Activated T-cell treated with anti-CD3 and anti-CD28 coated beads, Interleukin-2, amount 50 U/mL, for 72 hours (primary cell): ENCODE measurements at places on chromosomes 11 and 22. TPM values are rescaled to one million over a fixed set of nuclear protein-coding genes. Genes with fewer than 3 reads are reported as not detected.

LAMTOR1 gene
- 49.9 TPM for total RNA-seq

RAG2 gene
- not detected for total RNA-seq

SLC22A25 gene
- total RNA-seq, result not detected

- DNase-seq, result peak; percentile 29
These were observed 16.6 kb downstream of the OR8A1 start for GRCh38 chr11:124586238-124586860.

DNA sequence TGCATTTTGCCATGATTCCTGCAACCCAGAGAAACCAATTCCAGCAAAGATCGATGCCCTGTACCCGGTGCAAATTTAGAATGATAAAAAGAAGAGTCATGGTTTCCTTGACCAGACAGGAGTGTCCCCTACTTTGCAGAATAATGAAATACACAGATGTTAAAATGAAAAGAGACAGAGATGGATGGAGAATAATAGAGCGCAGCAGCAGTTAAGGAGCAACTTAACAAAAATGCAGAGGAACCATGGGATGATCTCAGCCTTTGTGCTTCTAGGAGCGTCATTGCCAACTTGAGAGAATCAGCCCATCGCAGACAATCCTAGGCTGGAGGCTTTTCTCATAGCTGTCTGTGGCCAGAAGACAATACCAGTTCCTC lies 127.1 kb downstream of the LDLRAD3 start:
- no peak for DNase-seq

DNA sequence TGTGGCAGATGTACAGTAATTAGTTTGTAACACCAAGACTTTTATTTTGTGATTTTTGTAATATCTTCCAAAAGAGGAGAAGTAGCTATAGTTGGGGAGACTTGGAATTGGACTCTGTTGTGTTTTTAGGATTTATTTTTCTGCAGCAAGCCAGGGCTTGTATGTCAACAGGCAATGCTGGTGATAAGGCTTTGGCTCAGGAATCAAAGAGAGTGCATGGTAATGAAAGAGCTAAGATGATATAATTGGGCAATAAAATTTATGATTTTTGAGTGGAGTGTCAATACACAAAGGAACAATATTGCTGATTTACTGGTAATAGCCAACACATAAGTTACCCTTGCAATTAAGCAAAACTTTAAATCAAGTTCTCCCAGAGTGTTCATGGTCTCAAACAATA lies 452.9 kb downstream of the TMEM135 start:
- no peak for DNase-seq

- peak; percentile 73 for DNase-seq
These were observed 29.6 kb downstream of the RTN4R start for GRCh38 chr22:20238536-20238900.

DNA sequence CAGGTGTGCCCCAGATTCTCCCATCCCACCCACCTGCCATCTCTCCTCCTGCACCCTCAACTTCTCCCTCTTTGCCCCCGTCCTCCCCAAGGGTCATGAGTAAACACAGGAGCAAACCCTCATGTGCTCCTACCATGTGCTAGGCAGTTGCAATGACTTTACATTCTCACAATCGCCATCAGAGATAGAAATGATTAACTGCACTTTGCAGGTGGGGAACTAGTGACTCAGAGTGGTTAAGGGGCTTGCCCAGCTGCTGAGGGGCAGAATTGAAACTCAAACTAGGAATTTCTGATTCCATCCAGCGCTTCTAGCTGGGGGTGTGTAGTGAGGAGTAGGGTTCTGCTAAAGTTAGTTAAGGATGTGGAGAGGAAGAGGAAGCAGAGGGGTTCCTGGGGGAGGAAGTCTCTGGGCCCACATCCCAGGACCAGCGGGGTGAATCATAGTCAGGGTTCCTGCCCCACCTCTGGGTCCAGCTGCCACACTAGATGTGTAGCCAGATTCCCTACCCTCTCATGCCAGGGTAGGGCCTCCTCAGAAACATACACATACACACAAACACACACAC lies 16.0 kb upstream of the PRG2 start:
- peak; percentile 62 for DNase-seq

DNA sequence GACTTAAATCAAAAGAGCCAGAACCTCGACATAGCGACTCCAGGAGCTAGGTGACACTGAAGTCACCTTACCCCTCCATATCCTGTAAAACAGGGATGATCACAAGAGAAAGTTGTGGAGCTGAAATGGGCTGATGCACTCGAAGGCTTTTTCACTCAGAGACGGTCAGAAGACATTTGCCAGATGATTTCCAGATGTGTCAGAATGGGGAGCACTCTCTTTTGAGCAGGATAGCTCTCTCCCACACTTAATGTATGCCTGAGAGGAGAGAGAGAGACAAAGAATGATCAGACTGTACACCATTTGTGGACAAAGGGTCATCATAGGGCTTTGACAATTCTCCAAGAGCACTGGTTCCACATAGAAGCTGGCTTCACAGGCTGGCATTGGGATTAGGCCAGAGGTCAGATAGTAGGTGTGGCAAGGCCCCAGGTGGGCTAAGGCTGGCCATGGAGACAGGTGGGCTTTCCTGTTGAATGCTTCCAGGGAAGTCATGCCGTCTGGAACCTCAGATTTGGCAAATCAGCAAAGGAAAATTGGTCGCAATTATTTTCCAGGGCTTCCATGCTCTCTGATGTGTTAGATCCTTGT lies 42.3 kb upstream of the ETS1 start:
- no peak for DNase-seq

- DNase-seq, result no peak
These were observed 1078.0 kb downstream of the NTM start for GRCh38 chr11:132448334-132448995.
